Activated CD4-positive, alpha-beta T cell treated with anti-CD3 and anti-CD28 coated beads, Interleukin-2, Interleukin-6, amounts not matched to agents 100 ng/mL and 50 ng/mL, durations not matched to agents 16 hours and 8 hours (primary cell): ENCODE measurements at places on chromosomes 2 and 18.

GRCh38 chr2:70979180-70979488 lies 704 bp downstream of the ANKRD53 start:
- no peak for DNase-seq

DNA sequence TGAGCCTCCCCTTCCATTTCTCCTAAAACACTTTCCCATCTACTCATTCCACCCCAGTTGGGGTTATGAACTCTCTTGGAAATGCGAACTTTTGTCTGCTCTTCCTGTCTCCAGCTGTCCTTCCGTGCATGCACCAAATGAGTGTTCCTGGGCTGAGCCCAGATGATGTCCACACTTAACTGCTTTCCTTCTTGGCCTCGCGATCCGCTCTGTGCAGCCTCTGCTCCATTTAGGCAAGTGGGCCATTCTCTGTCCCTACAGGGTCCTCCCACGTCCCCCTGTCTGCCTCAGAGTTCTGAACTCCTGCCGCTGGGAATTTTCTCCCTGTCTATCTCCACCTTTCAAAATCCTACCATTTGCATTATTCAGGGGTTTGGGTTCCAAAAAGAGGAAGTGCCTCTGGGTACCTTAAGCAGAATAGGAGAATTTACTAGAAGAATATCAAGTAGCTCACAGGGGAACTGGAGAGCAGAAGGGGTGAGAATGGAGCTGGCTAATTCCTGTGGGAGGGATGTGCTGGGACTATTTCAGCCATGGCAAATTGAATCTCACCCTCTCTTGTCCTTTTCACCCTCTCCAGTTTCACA lies 4.7 kb upstream of the NCK2 start:
- DNase-seq, result no peak

- DNase-seq, result no peak
Observed at GRCh38 chr2:39153312-39153711, 32.5 kb upstream of the SOS1 start.

GRCh38 chr2:56077359-56077915 lies 106.4 kb upstream of the CCDC85A start:
- DNase-seq, result peak; percentile 8

DNA sequence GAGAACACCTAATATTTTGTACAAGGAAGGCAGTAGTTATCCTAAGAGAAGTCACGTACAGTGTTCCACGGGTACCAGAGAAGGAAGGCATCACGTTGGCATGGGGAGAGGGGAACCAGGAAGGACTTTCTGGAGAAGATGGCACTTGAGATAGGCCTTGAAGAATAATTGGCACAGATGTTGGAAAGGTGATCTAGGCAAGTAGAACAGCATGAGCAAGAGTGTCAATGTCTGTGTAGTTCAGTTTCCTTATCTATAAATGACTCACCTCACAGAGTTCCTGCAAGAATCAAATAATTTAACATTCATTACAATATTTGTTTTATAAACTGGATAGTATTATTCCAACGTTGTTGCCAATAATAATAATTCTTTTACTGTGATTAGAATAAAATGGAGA lies 48.3 kb upstream of the BZW1 start:
- no peak for DNase-seq

DNA sequence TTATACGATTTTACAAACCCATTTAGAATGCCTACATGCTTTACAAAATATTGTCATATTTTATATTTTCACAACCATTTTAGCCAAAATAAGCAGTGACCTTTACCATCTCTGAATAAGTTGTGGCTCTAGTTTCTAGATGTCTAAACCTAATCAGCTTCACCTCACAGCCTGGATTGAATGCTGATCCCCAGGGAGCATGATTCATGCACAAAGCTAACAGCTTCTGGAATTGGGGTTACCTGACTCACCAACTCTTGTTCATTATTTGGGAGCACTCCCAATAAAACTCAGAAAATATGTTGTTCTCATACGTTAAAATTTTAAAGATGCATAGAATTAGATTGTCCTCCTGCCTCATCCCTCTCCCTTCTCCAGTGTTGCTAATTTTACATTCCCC lies 611.7 kb upstream of the NETO1 start:
- DNase-seq, result no peak

DNA sequence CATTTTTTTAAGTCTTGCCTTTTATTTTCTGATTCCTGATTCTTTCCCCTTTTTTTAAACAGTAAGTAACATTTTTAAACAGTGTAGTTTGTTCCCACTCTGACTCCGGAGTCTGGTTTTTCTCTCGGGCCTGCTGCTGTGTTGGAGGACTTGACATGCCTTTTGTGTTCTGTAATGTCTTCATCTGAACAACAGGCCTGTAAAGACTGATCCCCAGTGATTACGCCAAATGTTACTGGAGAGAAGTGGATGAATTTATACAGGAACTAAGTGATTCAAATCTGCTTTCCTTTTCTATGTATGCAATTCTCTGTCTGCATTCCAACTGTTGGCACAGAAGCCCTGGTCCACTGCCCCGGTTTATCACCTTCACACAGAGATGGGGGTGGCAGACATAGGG lies 54.3 kb upstream of the RMDN2 start:
- peak; percentile 19 for DNase-seq

GRCh38 chr2:24722141-24722790 lies 70.9 kb downstream of the PTRHD1 start:
- no peak for DNase-seq

GRCh38 chr2:36663851-36664695 lies 32.4 kb upstream of the VIT start:
- peak; percentile 65 for DNase-seq

GRCh38 chr18:48922801-48923730 lies 27.7 kb downstream of the SMAD7 start:
- peak; percentile 38 for DNase-seq

DNA sequence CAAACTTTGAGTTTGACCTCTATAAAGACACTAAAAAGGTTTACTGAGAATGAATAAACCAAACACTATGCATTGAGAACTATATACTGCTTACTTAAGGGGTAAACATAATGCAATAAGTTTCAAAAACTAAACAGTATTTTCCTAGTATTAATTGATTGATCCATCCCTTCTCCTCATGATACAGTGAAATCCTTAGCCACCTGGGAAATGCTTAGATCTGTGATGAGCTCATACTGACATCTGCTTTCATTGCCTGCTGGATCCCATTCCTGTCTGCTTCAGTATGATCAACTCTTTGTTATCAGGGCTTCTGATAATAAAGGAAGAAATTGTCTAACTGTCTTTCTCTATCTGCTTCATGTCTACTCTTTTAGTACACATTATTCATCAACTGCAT lies 74.9 kb upstream of the UBE2E3 start:
- no peak for DNase-seq

- no peak for DNase-seq
Observed at GRCh38 chr2:150320608-150321007, 166.9 kb downstream of the RND3 start.

GRCh38 chr2:227884511-227884947 lies 13.1 kb downstream of the DAW1 start:
- peak; percentile 76 for DNase-seq
